Inflammatory macrophage treated with lipopolysaccharide for 4 hours (primary cell): ENCODE measurements at places on chromosomes 1 and 21.

DNA sequence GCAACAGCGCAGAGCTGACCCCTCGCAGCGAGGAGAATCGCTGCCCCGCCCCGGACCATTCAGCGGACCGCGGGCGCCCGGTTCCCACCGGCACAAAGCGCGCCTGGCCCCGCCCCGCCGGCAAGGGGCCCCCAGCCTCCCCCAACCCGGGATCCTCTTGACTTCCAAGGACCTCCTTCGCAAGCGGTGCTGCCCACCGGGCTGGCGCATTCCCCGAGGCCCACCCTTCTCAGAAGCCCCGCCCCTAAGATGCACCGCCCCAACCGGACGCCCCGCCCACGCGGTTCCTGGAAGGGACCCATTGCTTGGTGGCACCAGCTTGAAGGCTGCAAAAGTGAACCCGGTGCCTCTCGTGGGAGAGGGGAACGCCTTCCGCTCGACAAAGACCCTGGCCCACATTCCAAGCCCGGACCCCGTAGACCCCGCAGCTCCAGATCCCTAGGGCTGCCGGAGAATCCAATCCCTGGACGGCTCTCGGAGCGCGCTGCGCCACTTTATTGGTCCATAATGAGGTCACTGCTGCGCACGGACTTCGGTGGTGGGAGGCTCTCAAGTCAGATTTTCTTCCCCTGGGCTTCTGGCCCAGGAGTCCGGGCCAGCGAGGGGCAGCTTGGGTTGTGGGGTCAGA, 2.0 kb downstream of the HES3 start:
- DNase-seq, result peak; percentile 40

GRCh38 chr21:43645136-43645891, 14.0 kb downstream of the HSF2BP start:
- DNase-seq, result peak; percentile 91

- peak; percentile 98 for DNase-seq
Measured at GRCh38 chr1:205284420-205285144, 37.0 kb downstream of the NUAK2 start.

DNA sequence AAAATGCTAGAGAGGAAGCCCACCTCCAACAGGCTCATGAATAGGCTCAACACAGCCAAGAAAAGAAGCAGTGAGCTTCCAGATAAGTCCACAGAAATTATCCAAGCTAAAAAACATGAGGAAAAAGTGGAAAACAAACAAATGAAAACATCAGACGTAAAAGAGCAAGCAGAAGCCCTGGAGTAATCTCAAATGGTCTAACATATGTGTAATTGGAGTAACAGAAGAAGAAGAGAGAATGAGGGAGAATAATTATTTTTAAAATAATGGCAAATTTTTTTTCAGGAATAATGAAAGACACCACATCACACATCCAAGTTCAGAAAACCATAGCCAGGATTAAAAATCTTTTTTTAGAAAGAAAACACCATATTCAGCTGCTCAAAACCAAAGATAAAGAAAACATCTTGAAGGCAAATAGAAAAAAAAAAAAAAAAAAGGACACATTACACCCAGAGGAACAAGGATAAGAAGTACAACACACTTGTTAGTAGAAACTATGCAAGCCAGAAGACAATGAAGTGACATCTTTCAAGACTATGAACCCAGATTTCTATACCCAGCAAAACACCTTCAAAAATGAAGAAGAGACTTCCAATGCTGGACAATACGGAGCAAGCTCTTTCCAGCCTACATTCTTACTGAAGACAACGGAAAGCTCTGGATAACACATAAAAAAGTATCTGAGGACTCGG, 10.6 kb upstream of the SUMO3 start:
- no peak for DNase-seq

GRCh38 chr1:116508085-116508983, 62.5 kb downstream of the CD58 start:
- DNase-seq, result peak; percentile 63
